Endodermal cell (in vitro differentiated cells): ENCODE measurements at places on chromosomes 7 and 10. TPM values are rescaled to one million over a fixed set of nuclear protein-coding genes. Genes with fewer than 3 reads are reported as not detected.

The CCDC3 gene
- total RNA-seq = 9.0 and 12.3 TPM in 2 replicates

DNA sequence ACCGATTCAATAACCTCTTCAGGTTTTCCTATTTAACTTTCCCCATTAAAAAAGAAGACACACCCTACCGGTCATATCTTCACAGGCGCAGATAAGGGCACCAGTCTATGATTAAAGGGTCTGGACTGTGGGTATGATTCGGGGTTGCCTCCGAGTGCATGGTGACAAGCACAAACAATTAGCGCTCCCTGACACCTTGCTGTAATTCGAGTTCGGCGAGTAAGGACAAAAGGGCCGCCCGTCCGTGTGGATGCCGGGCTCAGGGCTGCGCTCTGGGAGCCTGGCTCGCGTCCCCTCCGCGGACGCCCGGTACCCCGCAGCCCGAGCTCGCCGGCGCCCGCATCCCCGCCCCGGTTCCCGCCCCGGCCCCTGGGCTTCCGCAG is 111.9 kb upstream of the RHEB start:
- DNase-seq = peak; percentile 75

DNA sequence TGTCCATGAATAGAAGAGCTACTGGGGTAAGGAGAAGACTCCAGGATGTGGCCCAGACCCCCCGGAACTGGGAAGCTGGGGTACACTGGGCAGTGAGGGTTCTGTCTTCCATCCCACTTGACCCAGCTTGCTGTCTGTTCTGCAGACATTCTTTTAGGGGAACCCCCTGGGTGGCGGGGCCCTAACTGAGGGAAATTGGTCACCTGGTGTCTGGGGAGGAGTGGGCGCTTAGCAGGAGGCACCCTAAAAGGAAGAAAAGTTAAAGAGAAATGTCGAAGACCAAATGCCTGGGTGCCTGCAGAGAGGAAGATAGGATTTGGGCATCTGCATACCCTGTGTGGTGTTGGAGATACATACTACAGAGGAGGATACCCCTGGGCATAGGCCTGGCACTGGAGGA is 1.0 kb downstream of the AP1S1 start:
- peak; percentile 52 for DNase-seq

DNA sequence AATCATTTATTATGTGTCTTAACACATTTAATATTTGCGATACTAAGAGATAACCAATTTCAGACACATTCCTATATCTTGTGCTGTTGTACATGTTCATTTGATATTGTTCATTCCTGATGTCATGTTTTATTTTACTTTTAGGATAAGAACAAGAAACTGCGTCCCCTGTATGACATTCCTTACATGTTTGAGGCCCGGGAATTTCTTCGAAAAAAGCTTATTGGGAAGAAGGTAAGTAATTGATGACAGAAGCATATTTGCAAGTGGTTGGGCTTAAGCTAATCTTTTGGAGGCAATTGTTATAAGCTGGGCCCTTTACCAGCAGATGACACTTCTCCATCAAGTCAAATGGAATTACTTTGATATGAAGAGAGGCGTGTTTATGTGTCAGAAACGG is 155.3 kb downstream of the SND1 start:
- no peak for DNase-seq
